H4 (cell line): ENCODE measurements at places on chromosomes 11 and 22.

- DNase-seq = no peak
Measured at GRCh38 chr11:86934926-86935579, 20.1 kb downstream of the FZD4 start.

DNA sequence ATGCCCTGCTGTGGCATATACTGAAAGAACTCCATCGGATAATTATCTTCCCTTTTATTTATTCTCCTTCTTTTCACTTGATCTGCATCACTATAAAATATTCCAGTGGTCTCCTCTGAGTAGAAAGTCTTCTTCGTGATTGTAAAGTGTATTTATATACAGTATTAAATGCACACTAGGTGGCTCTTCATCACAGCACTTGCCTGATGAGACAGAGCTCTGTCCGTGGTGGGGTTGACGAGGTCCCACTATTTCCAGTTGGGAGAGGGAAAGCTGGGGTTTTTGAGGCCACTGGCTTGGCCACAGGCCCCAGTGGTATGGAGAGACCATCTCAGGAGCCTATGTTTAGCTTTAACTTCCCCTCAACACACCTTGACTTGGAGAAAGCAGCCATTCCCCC is 31.6 kb upstream of the ZBTB16 start:
- DNase-seq = no peak

DNA sequence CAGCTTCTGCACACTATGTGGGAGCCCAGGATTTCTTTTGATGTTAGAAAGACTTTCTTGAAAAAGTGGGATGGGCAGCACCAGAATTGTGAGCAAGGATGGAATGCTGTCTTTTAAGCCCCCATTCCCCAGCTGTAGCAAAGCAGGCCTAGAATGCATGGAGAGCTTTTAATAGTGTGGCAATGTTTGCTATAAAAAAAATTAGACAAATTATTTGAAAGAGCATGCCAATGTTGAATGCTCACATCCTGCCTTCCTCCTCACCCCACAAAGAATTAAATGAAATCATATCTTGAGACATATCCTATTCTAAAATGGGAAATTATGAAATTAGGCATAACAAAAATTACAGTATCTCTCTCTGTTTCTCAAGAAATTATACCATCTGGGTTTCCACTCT is 154.7 kb downstream of the C11orf91 start:
- DNase-seq = no peak

GRCh38 chr11:5596607-5597201 is at the start of gene TRIM6:
TRIM6 (plus strand) TSS chr11:5596637; CDS start chr11:5596898, 261 bp downstream.
- peak; percentile 51 for DNase-seq

DNA sequence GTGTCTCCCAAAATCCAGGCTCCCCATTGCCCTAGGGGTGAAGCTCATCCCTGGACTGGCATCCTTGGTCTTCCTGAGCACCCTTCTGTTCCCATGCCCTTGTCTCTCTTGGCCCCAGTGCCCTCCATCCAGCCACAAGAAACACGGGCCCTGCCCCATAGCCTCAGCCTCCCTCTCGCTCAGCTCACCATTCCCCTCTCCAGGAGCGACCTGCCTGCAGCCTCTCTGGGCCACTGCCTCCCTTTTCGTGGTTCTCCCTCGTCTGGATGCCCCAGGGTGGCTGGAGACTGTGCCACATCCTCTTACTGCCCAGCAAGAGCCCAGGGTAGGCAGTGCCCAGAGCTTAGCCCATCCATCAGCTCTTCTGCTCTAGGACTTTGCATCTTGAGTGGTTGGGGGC is 532.1 kb downstream of the TBC1D22A start:
- no peak for DNase-seq
